Activated T-helper 1 cell treated with Interleukin-2 at 50 U/mL for 16 hours (primary cell): ENCODE measurements at places on chromosomes 16 and 17.

DNA sequence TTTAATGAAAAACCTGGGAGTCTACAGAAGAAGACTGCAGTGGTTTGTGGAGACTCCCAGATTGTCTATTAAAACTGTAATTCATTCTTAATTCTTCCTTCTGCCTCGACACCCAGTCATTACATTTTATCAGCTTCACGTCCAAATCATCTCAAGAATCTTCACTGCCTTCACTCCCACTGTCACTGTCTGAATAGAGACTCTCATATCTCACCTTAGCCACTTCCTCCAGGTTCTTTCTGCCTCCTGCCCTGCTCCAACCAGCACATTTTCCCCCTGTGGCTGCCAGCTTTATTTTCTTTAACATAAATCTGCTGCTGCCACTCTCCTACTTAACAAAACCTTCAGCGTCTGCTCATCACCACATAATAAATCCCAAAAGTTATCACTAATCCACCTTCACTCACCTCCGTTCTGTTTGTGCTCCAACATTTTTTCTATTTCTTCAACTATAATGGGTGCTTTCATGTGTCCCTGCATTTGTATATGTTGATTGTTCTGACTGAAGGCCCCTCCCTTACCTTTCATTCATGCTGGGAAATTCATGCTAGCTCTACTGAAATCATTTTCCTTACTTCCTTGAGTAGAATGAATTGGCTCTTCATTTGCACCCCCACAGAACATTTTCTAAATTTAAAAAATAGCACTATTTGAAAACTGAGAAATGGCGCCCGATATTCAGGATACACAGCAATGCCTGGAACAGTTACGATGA lies 38.9 kb downstream of the KCNJ2 start:
- no peak for DNase-seq

DNA sequence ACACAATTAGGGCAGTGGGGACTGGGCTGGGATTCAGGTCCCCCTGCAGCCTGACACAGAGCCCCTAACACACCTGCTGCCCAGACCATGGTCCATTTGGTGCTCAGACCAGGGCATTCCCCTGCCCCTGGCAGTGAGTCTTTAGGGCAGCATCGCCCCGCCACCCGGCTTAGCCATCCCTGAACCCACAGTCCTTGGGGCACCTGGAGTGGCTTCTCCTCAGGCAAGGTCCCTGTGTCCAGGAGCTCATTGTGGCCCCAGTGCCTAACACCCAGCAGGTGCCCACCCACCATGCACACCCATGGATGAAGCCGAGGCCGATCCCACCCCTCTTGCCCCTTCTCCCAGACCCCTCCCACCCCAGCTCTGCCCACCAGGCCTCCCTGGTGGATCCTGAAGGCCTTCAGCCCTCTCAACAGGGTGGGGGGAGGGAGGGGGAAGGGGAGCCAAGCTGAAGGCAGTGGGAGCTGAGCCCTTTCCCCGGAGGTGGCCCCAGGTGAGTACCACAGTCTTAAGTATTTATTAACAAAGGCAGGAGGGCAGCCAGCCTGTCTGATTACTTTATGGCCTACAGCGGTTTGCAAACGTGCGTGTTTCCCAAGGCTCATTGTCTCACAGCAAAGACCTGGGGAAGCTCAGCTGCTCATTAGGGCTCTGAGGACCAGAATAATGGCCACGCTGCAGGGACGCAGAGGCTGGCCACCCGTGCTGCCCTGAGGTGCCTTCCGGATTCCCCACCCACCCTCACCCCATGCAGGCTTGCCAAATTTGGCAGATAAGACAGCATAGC lies 38.5 kb downstream of the RBFOX3 start:
- no peak for DNase-seq

DNA sequence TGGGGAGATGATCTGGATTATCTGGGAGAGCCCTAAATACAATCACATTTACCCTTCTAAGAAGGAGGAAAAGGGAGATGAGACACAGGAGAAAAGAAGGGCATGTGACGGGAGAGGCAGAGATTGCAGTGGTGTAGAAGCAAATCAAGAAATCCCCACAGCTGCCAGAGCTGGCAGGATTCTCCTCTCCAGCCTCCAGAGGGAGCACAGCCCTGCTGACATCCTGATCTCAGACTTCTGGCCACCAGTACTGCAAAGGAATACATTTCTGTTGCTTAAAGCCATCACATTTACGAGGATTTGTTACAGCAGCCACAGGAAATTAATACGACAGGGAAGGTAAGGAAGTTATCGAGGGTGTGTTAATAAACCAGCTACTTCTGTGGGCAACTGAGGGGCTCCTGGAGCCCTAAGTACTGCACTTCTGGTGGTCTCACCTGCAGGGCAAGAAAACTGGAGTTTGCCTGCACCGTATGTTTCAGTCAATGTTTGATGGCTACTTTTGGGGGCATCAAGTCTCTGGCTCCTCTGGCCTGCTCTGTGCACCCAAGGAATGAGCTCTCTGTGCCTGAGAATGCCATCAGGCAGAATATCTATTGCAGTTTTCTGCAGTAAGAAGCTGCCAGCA lies 22.9 kb upstream of the CDH13 start:
- DNase-seq, result no peak

DNA sequence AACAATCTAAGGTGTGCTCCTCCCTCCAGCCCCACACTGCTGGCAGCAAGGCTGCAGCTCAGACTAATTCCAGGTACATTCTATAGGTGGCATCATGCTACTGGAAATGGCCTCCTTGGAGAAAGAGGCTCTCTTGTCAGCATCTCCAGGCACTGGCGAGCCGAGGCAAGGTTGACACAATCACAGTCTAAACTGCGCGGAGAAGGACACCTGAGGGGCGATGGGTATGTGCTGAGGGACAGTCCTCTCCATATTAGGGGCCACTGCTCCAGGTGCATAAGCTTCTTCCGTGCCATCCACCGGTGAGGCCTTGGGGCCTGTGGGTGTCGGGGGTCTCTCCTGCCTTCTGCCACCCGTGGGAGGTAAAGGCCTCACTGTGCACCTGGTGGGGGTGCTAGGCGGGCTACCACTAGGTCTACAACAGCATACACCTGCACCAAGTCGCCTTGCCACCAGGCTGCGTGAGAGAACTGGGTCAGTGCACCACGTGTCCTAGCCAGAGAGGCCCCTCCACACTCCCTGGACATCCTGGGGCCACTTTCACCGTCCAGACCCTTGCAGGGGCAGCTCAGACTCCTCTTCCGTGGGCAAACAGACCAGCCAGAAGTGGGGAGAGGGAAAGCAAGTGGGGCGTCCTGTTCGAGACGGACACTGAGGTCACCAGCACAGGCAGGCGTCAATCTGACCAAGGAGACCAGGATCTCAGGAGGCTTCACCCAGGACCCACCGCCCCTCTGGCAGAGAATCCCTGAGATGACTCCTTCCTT lies 12.1 kb upstream of the CBX8 start:
- no peak for DNase-seq

DNA sequence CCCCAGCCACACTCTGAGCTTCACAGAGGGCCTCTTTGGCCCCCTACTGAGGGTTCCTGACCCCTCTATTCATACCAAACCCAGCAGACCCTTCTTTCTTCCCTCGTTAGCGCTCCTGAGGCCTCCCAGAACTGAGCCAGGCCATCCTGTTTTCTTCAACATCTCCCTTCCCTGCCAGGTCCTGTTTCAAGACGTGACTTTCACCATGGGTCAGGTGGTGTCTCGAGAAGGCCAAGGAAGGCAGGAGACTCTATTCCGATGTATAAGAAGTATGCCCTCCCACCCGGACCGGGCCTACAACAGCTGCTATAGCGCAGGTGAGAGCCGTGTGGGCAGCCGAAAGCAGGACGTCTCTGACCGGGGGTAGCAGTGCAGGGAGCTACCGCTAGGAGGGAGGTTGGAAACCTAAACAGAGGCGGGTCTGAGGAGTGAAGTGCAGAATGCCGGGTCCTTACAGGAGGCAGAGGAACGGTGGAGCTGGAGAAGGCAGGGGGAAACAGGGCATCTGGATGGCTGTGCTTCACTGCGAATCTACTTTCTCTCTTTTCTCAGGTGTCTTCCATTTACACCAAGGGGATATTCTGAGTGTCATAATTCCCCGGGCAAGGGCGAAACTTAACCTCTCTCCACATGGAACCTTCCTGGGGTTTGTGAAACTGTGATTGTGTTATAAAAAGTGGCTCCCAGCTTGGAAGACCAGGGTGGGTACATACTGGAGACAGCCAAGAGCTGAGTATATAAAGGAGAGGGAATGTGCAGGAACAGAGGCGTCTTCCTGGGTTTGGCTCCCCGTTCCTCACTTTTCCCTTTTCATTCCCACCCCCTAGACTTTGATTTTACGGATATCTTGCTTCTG lies 1.3 kb upstream of the SENP3 start:
- DNase-seq, result no peak

DNA sequence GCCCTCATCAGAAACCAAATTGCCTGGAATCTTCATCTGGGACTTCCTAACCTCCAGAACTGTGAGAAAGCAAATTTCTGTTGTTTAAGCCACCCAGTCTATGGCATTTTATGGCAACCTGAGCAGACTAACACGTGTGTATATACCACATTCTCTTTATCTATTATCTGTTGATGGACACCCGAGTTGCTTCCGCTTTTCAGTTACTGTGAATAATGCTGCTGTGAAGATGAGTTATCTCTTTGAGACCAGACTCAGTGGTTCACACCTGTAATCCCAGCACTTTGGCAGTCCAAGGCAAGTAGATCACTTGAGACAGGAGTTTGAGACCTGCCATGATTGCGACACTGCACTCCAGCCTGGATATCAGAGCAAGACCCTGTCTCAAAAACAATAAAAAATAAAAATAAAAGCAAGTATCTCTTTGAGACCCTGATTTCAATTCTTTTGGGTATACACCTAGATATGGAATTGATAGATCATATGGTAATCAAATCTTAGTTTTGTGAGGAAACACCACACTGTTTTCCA lies 27.2 kb upstream of the CNEP1R1 start:
- no peak for DNase-seq

DNA sequence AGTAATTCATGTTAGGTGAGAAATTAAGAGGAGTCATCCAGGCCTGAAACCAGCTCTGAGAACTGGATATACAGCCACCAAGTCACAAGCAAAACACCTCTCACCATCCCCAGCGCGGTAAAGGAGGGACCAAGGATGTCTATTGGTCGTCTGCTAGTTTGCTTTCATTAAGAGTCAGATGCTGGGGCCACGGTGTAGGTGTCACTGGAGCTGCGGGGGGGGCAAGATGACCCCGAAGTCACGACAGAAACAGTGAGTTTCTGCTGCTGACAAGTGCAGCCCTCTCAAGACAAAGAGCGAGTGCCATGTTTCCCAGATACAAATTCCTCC lies 790 bp downstream of the NCBP3 start:
- DNase-seq, result no peak

GRCh38 chr17:55931446-55931845 lies 180.6 kb downstream of the PCTP start:
- DNase-seq, result no peak

GRCh38 chr17:6473128-6473767 lies 29.0 kb downstream of the PIMREG start:
- peak; percentile 24 for DNase-seq

- no peak for DNase-seq
Measured at GRCh38 chr17:8072729-8073461, 14.6 kb downstream of the ALOX12B start.

DNA sequence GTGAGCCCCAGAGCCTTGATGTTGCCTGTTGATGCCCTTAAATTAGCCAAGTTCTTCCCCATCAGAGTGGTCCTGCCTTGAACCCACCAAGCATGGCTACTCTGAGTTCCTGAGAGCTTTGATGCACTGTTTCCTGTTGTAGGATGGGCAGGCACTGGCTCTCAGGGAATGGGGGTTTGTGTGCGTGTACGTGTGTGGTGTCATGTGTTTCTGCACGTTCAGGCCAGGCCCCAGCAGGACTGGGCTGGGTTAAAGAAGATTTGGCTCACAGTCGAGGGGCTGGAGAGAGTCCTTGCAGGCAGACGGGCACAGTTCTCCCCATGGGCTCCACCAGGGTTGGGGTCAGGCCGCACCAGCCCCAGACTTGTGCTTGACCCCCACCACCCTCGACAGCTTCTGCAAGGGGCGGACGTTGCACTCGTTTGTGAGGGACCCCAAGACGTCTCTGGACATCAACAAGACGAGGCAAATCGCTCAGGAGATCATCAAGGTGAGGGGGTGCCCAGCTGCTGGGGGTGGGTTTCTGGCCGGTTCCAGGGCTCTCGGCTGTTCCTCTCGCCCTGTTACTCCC lies 23.4 kb upstream of the LGALS9 start:
- no peak for DNase-seq

DNA sequence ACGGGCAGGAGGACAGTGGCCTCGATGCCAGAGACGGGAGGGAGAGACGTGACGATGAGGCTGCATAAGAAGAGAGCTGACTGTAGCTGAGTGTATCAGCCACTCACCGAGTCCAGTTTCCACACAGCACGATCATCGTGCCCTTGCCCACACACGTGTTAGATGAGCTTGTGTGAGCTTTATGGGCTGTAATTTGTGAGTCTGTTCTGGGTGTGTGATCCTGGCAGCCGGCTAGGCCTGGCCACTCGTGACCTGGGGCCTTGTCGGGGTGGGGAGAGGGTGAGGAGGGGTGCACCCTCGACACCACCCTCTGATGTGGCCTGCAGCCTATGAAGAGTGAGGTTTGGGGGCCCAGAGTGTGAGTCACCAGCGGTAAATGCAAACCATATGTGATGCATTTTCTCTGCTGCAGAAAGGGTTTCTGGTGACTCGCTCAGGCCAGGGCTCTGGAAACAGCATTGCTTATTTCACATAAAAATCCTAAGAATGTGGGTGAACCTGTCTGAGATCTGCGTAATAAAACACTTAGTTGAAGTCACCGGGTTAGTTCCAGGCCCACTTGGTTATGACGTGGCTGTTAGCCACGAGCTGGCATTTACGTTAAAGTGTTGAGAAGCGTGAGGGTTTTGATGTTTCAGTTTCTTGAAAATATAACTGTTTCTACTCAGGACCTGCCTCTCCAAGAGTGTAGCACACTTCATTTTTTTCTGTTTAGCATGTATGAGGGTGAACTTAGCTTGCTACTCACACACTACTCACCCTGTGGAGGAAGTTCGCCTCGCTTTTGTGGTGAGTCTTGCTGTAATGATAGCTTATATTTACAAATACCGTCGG lies 4.2 kb downstream of the METRNL start:
- DNase-seq, result peak; percentile 33

- DNase-seq, result no peak
Measured at GRCh38 chr16:75263291-75263962, 12.0 kb upstream of the BCAR1 start.

DNA sequence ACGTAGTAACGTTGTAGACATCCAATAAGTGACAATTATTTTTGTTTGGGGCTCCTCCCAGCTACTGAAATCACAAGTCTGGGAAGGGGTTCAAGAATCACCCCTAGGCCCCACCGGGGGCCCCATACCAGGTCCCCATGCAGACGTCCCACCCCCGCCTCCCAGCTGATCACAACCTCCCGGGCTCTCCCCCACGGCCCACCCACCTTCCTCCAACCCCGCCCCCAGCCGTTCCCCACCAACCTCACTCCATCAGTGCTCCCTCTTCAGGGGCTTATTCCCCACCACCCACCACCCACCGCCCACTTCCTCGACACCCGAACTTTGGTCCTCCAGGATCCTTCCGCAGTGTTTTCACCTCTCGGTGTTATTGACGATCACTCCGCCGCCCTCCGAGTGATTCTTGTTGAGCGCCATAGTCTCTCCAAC lies 240 bp downstream of the WBP2 start:
- no peak for DNase-seq

- no peak for DNase-seq
Measured at GRCh38 chr17:79125503-79125902, 50.9 kb downstream of the ENGASE start.
